ENCODE measurements at places on chromosomes 1 and 21.

DNA sequence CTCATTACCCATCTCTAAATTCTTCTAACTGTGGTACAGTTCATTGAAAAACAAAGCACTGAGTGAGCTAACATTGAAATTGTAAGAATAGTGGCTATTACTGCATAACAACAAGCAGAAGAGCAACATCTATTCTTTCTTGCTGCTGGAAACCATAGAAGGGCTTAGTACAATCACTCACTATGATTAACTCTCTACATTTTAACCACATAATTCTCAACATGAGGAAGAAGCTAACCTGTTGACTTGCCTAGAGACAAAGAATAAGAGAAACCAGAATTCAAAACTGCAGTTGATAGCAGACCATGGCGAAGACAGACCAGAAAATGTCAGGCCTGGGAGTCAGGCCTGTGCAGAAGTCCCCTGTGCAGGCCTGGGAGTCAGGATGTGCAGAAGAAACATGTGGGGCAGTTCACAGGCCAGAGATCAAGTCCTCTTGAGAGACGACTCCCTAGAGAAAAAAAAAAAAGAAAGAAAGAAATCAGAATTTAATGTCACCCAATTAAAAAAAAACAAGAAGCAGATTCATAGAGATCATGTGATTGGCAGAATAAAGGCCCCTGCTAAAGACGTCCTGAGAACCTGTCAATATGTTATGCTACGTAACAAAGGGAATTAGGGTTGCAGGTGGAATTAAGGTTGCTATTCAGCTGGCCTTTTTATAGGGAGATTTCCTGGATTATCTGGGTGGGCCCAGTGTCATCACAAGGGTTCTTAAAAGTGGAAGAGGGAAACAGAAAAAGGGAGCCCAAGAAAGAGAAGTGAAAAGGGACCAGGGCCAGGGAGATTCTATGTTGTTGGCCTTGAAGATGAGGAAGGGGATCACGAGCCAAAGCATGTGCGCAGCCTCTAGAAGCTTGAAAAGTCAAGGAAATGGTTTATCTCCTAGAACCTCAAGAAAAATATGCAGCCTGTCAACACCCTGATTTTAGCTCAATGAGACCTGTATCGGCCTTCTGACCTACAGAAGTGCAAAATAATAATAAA, 94.9 kb downstream of the MRPL39 start:
- no peak for DNase-seq

GRCh38 chr1:37753473-37754321, 11.2 kb downstream of the EPHA10 start:
- no peak for DNase-seq

GRCh38 chr1:43402089-43402865, 12.6 kb downstream of the SZT2 start:
- DNase-seq = no peak

DNA sequence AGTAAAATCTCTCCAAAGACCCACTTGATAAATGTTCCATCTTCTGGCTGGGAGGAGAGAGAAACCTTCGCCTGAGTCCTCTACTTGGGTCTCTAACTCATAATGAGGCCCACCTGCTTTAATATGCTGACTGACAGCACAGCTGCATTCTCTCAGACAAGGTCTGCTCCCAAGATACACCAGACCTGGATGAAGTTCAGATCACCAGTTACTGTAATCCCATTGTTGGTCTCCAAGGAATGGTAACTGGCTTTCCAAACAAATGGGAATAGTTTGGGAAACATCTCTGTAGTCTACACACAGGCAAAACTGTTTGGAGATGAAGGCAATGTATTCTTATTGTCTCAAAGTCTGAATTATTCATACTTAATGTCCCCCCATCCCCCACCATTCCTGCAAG, 27.9 kb upstream of the COL24A1 start:
- DNase-seq = no peak

DNA sequence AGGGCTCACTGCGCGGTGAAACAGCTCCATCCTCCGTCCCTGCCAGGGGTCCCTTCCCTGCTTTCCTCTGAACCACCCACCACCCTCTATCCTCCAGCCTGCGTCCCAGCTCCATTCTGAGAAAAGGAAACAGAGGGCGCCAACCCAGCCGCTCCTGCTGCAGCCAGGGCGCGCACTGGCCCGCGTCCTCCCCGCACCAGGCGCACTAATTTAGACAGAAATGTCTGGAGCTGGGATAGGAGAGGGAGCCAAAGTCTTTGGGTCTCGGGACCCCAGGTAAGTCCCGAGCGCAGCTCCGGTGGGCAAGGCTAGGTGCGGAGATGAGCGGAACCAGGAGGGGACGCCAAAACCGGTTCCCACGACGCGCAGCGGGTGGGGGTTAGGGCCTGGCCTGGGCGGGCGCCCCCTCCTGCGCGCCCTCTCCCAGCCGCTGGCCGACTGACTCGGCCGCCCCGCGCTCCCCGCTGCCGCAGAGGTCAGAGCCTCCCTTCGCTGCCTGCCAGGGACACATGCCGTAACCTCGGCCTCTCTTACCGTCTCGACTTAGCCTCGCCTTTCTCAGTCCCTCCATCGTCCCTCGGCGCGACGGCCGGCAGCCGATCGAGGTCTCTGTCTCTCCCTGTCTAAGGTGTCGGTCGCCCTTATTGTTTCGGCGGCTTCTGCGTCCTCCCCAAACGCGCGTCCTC, 2.0 kb downstream of the CAMK2N1 start:
- no peak for DNase-seq

DNA sequence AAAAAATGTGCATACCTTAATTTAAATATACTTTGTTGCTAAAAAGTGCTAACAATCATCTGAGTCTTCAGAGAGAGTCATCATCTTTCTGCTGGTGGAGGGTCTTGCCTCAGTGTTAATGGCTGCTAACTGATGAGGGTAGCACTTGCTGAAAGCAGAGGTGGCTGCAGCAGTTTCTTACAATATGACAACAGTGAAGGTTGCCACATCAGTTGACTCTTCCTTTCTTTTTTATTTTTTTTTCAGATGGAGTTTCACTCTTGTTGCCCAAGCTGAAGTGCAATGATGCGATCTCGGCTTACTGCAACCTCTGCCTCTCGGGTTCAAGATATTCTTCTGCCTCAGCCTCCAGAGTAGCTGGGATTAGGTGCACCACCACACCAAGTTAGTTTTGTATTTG, 2.6 kb upstream of the CFAP45 start:
- DNase-seq = no peak

DNA sequence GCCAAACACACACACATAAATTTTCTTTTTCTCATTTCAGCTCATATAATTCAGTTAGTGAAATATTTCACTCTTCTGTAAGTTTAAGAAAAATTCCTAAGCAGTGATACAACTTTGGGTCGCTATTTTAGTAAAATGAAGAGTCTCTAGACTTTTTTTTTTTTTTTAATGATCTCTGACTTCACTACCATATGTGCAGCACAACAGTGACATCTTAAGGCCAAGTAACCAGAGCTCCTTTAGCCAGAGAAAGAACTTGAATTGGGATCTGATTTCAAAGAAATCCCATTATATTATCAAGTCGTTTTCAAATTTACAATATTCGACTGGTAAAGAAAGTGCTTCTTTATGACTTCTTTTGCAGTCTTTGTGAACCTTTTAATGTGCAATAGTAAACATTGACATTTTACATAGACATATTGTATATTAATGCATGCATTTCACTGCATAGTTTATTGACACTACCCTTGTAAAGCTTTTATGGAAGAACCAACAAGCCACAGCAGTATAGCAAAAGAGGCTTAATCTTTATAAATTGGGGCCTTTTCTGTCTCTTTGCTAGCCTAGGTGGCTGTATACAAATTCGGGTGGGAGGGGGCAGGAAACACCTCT, 62.2 kb downstream of the LRRC40 start:
- no peak for DNase-seq

DNA sequence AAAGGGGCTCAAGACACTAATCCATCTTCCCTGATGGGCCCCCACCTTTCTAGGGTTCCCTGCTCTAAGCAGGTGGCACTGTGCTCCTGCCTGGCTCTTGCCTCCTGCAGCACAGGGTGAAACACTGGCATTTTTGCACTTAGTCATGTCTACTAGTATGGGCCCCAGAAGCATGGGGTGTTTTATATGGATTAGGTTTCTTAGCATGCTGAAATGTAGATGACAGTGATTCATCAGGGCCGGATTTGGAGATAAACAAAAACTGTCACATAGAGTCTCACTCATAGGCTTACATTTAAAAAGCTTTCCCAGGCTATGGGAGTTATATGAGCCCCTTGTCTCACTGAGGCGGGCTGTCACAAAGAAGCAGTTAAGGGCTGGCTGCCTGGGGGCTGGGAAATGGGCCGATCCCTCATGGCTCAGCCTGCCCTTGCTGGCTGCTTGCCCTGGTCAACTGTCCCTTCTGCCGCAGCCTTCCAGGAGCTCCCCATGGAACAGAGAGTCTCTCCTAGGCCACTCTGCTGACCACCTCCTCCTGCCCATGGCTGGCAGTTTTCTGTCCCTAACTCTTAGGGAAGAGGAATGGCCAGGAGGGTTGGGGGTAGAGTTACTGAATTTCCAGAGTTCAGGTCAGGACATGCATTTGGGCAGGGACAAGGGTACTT, 6.5 kb downstream of the GALNT2 start:
- no peak for DNase-seq

All from CD4-positive, alpha-beta T cell treated with Interferon gamma for 1 hour (primary cell).